ENCODE measurements at places on chromosomes 16 and 17.
A peak's percentile ranks its signal among the peaks of the same experiment; 100 is the strongest.

DNA sequence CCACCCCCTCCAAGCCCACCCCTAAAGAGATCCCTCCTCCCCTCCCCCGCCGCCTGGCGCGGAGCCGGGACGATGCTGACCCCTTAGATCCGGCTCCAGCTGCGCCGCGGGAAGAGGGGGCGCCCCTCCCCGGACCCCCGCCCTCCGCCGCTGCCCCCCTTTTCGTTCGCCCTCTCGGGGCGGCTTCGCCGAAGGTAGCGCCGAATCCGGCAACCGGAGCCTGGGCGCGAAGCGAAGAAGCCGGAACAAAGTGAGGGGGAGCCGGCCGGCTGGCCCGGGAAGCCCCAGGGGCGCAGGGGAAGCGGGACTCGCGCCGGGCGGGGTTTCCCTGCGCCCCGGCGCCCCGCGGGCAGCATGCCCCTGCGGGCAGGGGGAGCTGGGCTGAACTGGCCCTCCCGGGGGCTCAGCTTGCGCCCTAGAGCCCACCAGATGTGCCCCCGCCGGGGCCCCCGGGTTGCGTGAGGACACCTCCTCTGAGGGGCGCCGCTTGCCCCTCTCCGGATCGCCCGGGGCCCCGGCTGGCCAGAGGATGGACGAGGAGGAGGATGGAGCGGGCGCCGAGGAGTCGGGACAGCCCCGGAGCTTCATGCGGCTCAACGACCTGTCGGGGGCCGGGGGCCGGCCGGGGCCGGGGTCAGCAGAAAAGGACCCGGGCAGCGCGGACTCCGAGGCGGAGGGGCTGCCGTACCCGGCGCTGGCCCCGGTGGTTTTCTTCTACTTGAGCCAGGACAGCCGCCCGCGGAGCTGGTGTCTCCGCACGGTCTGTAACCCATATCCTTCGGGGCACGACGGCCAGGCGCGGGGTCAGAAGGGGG is 623 bp downstream of the CACNA1G start:
- DNase-seq = no peak

DNA sequence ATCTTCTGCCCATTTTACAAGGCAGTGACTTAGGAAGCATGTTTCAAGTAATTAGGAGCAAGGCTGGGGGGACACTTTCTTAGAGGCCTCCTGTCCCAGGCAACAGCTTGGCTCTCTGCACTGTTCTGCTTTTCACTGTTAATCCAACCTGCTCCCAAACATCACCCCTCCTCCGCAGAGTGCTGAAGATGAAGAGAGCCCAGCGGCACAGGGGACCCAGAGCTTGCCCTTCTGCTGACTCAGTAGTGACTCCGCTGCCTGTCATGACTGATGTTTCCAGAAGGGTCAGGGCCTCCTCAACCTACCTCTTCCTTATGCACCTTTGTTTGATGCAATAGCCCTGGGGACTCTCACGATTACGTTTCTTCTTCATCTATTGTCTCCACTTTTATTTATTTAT is 38.9 kb upstream of the NDRG4 start:
- DNase-seq = no peak

DNA sequence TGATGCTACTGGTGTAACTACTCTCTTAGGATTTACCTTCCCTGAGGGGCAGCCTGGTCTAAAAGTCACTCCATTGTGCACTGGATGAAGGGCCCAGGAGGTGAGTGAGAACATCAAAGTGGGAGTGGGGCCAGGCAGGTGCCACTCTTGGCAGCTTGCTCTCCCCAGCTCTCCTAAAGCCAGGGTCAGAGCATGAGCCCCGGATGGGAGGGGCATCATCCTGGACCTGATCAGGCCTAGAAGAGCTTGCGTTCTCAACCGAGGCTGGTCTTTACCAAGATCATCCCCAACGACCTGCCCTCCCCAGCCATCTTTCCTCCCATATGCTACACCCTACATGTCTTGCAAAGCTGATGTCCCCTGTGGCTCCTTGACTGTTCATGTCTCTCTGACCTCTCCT is 87.1 kb downstream of the AIPL1 start:
- no peak for DNase-seq

GRCh38 chr17:81044764-81045589 is 10.0 kb downstream of the BAIAP2 start:
- peak; percentile 37 for DNase-seq

DNA sequence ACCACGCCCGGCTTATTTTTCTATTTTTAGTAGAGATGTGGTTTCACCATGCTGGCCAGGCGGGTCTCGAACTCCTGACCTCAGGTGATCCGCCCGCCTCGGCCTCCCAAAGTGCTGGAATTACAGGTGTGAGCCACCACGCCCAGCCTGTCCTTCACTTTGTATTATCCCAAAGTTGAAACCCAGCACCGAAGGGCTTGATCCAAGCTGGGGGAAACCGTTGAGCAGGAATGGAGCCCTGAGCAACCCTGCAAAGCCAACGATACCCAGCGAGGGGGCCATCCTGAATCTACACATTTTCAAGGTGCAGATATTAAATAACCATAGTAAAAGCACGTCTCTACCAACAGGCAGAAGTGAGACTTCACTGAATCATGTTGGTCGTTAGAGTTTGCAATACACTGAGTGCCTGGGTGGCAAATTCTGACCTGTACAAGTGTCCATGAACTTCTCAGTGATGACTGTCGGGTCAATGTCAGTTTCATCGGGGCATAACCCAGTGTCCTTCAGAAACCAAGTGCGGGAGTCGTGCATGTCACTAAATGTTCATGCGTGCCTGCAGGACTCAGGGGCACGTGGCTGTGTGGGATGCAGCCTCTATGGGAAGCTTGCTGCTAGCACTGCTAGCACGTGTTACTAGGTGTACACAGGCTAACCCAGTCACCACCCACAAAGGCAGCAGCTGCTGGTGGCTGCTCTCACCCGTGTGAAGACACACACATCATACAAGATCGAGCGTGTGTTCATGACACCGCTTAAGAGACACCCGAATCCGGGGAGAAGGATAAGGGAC is 10.5 kb upstream of the RBFOX3 start:
- no peak for DNase-seq

GRCh38 chr16:76199681-76200220 is 77.5 kb upstream of the CNTNAP4 start:
- no peak for DNase-seq

DNA sequence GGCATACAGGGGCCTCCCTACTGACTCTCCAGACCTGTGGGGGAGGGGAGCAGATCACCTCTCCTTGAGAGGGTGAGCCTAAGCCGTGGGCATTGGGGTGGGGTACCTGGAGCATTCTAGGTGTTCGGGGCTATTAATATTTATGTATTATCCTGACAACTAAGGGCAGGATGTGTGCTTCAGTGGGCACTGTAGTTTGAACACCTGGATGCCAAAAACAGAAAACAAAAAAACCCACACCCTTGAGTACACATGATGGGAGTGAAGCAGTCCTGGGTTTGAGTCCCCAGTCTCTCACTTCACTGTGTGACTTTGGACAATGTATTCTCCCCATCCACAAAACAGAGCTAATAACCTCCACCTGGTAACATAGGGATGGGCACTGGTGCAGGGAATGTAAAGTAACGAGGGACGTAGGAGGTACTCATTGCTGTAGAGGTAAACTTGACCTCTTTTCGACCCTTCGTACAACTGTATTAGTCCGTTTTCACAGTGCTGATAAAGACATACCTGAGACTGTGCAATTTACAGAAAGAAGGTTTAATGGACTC is 257.8 kb downstream of the CPPED1 start:
- DNase-seq = no peak

DNA sequence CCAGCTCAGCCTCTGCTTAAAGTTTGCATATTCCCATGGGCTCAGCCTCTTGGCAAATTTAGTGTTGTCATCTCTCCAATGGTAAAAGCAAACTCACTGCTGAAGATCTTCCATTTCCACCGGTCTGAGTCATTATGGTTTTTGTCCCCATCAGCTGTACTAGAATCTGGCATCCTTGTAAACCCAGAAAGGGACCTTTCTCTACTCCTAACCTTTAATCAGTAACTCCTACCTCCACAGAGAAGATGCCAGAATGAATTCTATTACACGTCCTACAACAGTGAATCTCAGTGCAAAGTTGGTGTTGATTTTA is 45.8 kb downstream of the ZNF652 start:
- DNase-seq = no peak
